Psoas muscle (tissue), 8 donors: ENCODE measurements at places on chromosomes 1 and 21.
A peak's percentile ranks its signal among the peaks of the same experiment; 100 is the strongest.

DNA sequence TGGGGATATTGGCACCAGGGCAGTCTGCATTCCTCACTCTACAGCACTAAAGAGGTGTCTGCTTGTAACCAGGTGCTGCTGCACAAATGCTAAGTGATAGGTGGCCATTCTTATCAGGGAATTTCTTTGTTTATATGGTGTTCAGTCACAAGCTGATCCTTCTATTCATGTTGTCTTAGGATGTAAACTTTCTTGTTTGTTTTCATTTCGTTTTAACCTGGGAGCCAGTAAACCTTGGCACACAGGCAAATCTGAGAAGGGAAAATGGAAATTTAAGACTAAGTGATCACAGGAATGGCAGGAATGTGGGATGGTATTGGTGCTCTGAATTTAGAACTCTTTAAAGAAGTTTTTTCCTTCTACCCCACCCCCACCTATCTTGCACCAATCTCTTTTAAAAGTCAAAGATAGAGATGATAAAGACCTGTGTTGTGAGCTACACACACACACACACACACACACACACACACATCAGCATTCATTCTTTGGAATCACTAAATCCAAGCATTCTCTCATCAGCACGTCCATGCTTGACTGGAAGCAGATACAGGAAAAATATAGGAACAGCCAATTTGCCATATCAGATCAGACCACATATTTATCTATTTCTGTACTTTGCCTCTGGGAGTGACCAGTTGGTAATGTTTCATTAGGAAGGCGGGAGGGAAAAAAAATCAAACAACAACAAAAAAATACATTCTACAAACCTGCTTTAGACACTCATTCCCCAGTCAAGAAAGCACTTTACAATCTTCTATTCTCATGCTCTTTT, 451.4 kb upstream of the ADGRL2 start:
- DNase-seq: no peak
- H3K27ac ChIP-seq: no peak overlapping the region
- no peak overlapping the region for H3K4me3 ChIP-seq
- H3K36me3 ChIP-seq: no peaks in the 10 kb centered on the region
- H3K27me3 ChIP-seq: no peaks in the 10 kb centered on the region

- H3K4me3 ChIP-seq: no peak overlapping the region
- H3K36me3 ChIP-seq: no peaks in the 10 kb centered on the region
- H3K27me3 ChIP-seq: no peaks in the 10 kb centered on the region
- no peaks in the 10 kb centered on the region for H3K4me1 ChIP-seq
These were observed 11.3 kb downstream of the RPAP2 start for GRCh38 chr1:92310185-92310597.

DNA sequence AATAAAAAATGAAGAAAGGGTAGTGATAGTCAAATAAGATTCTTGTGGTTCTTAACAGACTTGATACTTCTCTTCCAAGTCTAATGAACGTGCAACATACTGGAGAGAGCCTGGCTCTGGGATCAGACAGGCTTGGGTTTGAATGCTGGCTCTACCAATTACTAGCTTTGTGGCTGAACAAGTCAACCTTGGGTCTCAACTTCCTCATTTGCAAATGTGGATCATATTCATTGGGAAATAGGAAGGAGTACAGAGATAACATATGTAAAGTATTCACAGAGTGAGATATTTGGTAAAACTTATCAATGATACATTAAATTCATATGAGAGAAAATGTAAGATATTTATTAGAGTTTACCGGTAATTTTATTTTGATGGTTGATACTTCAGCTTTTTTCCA, 2.0 kb downstream of the EDEM3 start:
- H3K4me1 ChIP-seq: peaks cover 22% of the 10 kb centered on the region
- no peak for DNase-seq
- H3K27me3 ChIP-seq: no peaks in the 10 kb centered on the region
- H3K36me3 ChIP-seq: peaks cover 5% of the 10 kb centered on the region

DNA sequence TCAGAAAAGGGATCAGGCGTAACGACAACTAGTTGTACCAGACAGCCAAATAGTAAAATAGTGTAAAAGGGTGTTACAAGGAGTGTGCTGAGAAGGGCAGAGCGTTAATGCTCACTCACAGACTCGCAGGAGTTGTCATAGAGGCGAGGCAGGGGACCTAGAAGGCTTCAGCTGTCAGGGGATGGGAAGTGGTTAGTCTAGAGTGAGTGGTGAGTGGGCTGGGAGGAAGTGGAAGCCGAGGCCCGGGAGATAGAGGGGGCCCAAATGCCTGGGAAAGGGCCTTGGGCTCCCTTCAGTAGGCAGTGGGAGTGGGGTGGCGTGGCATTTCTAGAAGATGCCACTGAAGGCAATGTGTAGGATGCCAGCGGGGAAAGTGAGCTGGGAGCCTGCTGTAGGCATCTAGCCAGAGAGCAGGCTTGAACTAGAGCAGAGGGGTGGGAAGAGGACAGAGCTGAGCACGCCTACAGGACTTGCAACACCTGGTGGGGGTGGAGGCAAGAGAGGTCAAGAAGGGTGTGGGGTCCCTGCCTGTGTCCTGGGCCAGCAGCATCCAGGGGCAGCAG, 10.3 kb downstream of the SLC6A17 start:
- no peaks in the 10 kb centered on the region for H3K27me3 ChIP-seq
- no peak overlapping the region for H3K27ac ChIP-seq
- no peaks in the 10 kb centered on the region for H3K36me3 ChIP-seq
- no peaks in the 10 kb centered on the region for H3K4me1 ChIP-seq
- H3K4me3 ChIP-seq: no peak overlapping the region

DNA sequence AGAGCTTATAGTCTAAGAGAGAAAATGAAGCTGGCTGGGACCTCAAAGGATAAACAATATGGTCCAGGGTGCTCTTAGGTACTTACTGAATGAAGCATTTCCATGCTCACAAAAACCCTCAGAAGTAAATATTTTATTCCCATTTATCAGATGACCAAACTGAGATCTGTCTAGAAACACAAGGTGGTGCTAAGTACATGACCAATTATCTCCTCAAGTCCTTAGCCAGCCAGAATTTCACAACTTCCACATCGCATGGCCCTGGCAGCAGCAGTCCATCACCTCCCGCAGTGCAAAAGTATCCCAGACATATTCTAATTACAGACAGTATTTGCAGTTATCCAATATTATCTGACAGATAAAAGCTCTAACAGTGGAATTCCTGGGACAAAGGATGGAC, 321.7 kb upstream of the PROX1 start:
- no peak overlapping the region for H3K27ac ChIP-seq
- no peak for DNase-seq
- H3K36me3 ChIP-seq: no peaks in the 10 kb centered on the region
- H3K4me1 ChIP-seq: no peaks in the 10 kb centered on the region
- no peaks in the 10 kb centered on the region for H3K27me3 ChIP-seq

DNA sequence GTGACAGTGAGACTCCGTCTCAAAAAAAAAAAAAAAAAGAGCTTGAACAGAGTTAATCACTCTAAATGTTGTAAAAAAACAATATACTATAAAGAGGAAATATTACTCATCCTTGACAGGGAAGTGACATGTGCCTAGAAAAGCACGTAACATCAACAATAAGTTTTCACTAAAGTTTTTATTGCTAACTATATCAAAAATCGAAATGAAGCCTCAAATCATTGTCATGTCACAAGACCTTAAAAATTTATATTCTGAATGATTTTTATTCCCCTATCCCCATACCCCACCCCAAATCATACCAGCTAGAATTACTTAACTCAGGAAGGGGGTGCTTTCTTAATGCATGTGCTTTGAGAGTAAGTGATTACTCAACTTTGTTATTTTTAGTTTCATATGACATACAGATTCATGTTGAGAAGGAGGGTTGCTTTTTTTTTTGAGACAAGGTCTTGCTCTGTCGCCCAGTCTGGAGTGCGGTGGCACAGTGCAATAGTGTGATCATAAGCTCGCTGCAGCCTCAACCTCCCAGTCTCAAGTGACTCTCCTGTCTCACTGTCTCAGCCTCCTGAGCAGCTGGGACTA, 53.6 kb upstream of the MUTYH start:
- peak overlapping the region; percentile 53 for H3K27ac ChIP-seq
- no peak overlapping the region for H3K4me3 ChIP-seq
- no peaks in the 10 kb centered on the region for H3K36me3 ChIP-seq
- no peak for DNase-seq
- H3K4me1 ChIP-seq: peaks cover 13% of the 10 kb centered on the region
